ENCODE measurements at places on chromosomes 3 and 15.

GRCh38 chr3:190811775-190812480 is 50.6 kb downstream of the GMNC start:
- DNase-seq: no peak

DNA sequence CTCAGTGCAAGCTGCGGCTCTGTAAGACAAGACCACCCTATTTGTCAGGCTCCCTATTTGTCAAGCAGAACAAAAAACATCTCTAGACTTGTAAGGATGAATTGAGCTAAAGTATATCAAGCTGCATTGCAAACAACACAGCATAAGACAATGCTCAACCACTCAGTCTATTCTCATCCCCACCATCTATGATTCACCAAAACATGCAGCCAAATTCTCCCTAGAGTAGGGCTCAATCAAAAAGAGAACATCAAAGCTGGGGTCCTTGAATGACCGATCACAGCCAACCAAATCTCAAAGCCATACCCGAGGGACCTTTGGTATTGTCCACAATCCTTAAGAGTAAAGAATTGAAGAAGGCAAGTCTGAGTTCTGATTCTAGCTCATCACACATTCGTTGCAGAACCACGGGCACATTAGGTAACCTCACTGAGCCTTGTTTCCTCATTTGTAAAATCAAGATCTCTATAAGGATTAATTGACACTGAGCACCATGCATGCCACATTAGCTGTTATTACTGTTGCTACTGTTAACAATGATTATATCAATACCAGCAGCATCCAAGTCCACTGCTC is 31.2 kb downstream of the RFTN1 start:
- DNase-seq: no peak

- DNase-seq: no peak
Observed at GRCh38 chr15:71337197-71337845, 222.1 kb downstream of the THSD4 start.

DNA sequence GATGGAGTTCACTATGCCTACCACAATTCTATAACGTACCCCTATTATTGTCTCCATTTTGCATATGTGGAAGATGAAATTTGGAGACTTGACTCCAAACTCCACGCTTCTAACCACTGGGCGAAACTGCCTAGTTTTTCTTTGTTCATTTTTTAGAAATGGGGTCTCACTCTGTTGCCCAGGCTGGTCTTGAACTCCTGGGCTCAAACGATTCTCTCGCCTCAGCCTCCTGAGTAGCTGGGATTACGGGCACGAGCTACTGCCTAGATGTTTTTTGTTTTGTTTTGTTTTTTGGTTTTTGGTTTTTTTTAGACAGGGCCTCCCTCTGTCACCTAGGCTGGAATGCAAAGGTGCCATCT is 584 bp upstream of the RPL32 start:
- DNase-seq: no peak

DNA sequence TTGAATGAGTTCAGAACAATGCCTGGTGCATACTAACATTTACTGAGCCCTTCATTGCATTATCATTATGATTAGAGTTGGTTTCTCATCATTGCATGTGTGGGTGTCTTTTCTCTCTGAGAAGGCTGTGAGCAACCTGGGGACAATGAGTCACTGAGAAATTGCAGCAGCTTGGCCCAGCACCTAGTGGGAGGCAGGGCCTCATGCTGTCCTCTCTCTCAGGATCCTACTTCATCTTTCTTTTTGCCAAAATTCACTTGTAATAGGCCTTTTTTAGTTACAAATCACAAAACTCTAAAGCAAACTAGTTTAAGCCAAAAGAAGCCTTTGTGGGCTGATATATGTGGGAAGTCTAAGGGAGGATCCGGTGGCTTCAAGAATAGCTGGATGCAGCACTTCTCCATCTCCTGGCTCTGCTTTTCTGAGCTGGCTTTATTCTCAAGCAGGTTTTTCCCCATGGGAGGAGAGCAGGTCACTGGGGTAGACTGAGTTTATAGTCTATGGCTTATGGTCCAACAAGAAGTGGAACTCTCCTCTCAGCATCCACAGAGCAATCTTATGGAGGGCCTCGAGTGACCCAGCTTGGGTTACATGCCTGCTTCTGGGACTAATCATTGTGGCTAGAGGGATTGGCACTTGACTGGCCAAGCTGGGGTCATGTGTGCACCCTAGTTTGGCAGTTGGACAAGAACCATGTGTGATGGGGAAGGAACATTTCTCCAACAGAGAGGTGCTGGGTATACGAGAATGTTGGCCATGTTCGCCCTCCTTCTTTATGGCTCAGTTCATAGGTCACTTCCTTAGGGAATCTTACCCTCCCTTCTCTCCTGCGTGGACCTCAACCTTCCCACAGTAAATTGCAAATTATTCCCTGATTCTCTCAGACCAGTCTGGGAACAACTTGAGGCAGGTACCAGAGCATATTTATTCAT is 8.7 kb upstream of the CAMK1 start:
- peak; percentile 35 for DNase-seq

DNA sequence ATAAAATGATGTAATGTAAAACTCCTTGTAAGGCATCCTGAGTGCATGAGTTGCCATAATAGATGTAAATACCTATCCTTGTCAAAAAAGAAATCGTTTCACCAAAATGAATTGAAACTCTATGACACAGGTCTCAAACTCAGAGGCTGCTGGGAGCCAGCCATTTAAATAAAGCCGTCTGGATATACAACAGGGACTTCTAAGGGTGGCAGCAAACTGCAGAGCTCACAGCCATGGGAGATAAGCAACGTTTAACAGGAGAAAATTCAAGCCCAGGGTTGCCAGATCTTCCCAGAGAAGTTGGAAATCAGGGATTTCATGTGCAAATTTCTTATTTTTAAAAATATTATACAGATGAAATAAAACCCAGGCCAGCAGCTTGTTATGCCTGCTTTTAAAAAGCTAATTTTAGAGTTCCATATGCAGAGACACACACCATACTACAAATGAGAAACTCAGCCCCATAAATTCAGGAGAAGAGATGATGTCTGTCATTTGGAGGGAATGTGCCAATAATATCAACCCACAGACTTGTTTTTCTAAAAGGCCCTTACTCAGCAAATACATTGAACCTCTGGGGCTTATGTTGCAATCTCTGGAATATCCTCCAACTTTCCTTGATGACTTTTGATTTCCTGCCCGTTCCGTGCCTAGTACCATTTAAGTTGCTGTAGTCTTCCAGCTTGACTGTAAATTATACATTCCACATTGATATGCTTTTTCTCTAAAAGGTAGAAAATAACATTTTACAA is 75.6 kb downstream of the AQP9 start:
- DNase-seq: no peak

- no peak for DNase-seq
Observed at GRCh38 chr3:13708301-13708700, 159.4 kb downstream of the FBLN2 start.

DNA sequence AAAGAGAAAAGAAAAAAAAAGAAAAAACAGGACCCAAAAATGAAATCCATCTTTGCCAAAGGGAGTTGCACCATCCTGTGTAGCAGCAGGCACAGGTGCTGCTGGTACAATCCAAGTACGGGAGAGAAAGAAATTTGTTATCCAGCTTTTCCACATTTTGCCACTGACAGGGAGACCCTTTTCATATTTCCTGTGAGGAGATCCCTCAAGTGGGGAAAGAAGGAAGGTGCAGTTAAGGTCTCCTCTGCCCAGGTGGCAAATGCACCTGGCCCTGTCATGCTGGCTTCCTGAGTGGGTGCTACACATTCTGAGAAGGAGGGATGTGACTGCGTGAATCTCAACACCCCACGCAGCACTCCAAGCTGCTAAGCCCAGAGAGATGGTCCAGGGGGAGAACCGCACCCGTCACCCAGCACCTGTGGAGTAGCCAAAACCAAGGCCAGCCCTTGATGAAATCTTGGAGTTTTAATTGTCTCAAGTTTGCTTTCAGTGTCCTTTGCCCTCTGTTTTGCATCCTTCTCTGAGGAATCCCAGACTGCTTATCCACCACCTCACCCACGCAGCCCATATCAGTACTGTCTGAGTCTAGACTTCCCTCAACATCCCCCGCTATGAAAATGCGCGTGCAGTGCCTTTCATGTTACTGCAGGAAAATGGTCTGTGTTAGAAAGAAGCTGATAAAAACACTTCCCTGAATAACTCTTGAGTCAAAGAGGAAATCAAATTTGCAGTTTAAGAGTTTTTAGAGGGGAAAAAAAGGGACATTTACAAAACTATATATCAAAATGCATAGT is 141.9 kb upstream of the THBS1 start:
- no peak for DNase-seq

DNA sequence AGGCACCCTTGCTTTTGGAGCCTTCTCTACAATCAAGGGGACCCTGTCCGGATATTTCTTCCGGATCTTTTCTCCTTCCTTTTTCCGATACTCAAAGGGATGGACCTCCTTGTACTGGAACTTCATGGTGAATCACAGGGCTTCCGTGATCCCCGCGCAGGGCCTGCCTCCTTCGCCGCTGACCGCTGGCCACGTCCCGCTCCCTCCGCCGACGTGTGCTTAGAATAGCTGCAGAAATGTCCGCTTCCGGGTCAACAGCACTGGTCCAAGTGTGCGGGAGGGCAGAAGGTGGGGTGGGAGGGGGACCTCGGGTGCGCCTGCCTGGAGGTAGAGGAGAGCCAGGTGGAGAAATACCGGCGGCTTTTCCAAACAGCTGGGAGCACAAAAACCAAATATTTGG is 3.0 kb upstream of the ZNF774 start:
- DNase-seq: no peak

GRCh38 chr3:124582621-124583395 is 147.4 kb upstream of the UMPS start:
- DNase-seq: no peak

GRCh38 chr15:28098766-28099554 is at the start of gene OCA2:
Gene OCA2, minus strand, starts transcription at chr15:28099315. Its CDS starts 17,441 bp downstream, at chr15:28081874.
- DNase-seq: no peak
